ENCODE measurements at places on chromosomes 5 and 9. TPM values are rescaled to one million over a fixed set of nuclear protein-coding genes. Genes with fewer than 3 reads are reported as not detected.
A peak's percentile ranks its signal among the peaks of the same experiment; 100 is the strongest.

The FAM200C gene
- 2.0 TPM for total RNA-seq

DNA sequence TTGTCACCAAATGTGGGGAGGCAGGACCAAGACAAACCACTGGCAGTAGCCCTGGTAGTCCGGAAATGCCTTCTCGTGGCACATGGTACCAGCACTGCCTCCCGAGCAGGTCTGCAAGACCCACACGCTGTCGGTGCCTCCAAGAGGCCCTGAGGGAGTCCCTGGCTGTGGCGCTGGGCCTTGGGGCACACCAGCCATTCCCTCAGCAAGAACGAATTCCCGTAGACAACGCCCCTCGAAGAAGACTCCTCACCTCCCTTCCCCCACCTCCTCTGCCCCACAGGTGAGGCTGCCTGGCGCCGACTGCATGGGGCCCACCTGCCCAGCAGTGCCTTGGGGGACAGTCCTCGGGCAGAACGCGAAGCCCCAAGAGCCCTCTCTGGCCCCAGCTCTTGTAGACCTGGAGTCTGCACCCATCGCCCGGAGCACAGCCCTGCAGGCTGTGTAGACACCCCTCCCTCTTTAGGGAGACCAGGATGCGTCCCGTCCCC, 56.0 kb downstream of the EXD3 start:
- no peaks in the 10 kb centered on the region for H3K27me3 ChIP-seq
- no peak overlapping the region for H3K4me3 ChIP-seq
- DNase-seq = no peak
- H3K36me3 ChIP-seq = no peaks in the 10 kb centered on the region
- no peak overlapping the region for H3K27ac ChIP-seq

DNA sequence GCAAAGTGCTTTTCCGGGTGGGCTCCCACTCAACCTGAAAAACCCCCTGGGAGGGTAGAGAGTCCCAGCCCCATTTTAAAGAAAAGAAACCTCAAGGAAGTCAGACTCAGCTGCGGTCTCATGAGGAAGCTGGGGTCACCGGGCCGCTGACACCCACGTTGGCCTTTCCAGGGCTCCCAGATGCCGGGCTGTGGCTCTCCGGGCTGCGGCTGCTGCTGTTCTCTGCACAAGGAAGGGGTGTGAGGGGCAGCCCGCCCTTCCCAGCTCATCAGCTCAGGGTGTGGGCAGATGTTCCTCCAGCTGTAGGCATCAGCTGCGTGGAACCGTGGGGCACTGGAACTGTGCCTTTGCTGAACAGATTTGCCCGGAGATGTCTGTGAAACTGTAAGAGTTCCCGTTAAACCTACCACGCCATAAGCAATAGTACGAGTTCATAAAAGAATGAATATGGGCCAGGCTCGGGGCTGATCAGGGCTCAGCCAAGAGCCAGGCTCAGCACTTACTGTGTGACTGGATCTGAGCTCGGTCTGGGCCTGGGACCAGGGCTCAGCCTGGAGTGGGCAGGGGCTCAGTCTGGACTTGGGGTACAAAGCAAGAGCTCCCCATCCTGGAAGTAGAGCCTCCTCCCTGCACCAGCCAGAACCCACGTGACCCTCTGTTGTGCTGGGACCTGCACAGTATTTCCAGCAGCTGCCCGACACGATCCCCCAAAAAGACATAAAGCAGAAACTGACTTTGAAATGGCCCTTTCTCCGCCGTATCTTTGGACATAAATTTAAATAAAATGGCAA, 130.2 kb upstream of the PPP1R26 start:
- H3K4me3 ChIP-seq = no peak overlapping the region
- peaks cover 3% of the 10 kb centered on the region for H3K27me3 ChIP-seq
- H3K27ac ChIP-seq = no peak overlapping the region
- no peaks in the 10 kb centered on the region for H3K36me3 ChIP-seq

- H3K4me3 ChIP-seq = no peak overlapping the region
- no peaks in the 10 kb centered on the region for H3K27me3 ChIP-seq
- no peak for DNase-seq
- peaks cover 21% of the 10 kb centered on the region for H3K36me3 ChIP-seq
Measured at GRCh38 chr5:172211676-172212075, 17.7 kb downstream of the EFCAB9 start.

- DNase-seq = no peak
- peak within 1 kb of the TSS; percentile 28 for H3K4me3 ChIP-seq
- no peaks in the 10 kb centered on the region for H3K27me3 ChIP-seq
- no peaks in the 10 kb centered on the region for H3K36me3 ChIP-seq
Measured at GRCh38 chr5:191036-191948, at the start of gene LRRC14B. Gene LRRC14B (plus strand): TSS chr5:191495. CDS start chr5:191539, 44 bp downstream.

DNA sequence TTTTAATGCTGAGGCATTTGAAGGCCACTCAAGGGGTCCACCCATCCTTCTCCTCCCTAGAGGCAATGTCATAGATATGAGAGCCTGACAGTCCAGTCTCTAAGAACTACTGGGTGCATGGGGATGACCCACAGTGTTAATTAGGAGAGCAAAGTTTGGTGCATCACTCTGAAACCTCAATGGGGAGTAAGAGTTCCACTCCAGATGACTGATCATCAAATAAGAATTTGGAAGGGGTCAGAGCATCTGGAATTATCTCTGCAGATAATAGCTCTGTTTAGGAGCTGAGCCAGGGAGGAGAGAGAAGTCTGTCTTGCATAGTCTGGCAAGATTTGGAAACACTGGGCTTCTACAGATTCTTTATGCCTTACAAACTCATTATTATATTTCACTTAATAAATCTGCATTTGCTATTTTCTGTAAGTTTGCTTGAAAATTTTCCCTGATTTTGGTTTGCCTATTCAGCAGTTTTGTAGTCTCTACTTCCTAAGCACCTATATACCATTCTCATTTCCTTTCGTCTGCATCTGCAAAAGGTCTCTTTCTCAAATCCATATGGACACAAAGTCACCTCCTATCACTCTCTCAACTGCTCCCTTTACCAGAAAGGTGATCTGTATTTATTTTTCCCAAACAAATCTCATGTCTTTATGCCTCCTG, 27.7 kb downstream of the FGF10 start:
- no peak overlapping the region for H3K4me3 ChIP-seq
- H3K27ac ChIP-seq = no peak overlapping the region
- DNase-seq = no peak
- H3K4me1 ChIP-seq = no peaks in the 10 kb centered on the region
- H3K36me3 ChIP-seq = no peaks in the 10 kb centered on the region

- H3K4me3 ChIP-seq = no peak overlapping the region
- H3K4me1 ChIP-seq = peaks cover 20% of the 10 kb centered on the region
- no peaks in the 10 kb centered on the region for H3K27me3 ChIP-seq
- DNase-seq = no peak
- H3K27ac ChIP-seq = no peak overlapping the region
Measured at GRCh38 chr9:93123561-93124283, 10.3 kb downstream of the NINJ1 start.

DNA sequence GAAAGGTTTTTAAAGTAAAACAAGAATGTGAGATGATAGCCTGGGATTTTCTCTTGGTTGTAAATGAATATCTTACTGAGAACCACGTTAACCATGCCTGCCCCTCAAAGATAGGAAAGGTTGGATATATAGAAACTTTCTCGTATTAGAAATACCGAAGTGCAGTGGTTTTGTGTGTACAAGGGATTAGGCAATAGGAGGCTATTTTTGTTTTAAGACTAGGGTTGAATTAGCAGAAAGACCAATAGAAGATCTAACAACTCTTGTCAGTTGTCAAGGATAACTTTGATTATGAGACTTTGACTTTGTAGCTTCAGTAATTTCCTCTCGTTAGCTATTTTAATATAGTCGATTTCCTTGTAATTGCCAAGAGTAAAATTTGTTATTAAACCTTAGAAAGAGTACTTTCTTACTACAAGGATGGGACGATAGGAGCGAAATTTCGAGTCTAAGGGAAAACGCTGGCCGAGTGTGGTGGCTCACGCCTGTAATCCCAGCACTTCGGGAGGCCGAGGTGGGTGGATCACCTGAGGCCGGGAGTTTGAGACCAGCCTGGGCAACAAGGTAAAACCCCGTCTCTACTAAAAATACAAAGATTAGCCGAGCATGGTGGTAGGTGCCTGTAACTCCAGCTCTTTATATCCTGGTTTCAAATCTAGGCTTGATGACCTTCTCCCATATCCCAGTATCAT, 838 bp downstream of the POLK start:
- no peaks in the 10 kb centered on the region for H3K27me3 ChIP-seq
- 0 out of 2 replicates have a peak, but pooled peaks cover 3% of the 10 kb centered on the region for H3K4me1 ChIP-seq
- peak overlapping the region; percentile 95 for H3K27ac ChIP-seq
- peak overlapping the region; percentile 79 for H3K4me3 ChIP-seq
- no peaks in the 10 kb centered on the region for H3K36me3 ChIP-seq

The CEL gene
- total RNA-seq = 4.1 TPM

GRCh38 chr9:75851917-75852316, 38.6 kb upstream of the PCSK5 start:
- no peaks in the 10 kb centered on the region for H3K27me3 ChIP-seq
- H3K27ac ChIP-seq = no peak overlapping the region
- no peak overlapping the region for H3K4me3 ChIP-seq
- DNase-seq = no peak

- H3K27ac ChIP-seq = no peak overlapping the region
- no peaks in the 10 kb centered on the region for H3K27me3 ChIP-seq
- DNase-seq = no peak
- H3K36me3 ChIP-seq = no peaks in the 10 kb centered on the region
Measured at GRCh38 chr5:165981671-165982070, 2309.8 kb upstream of the WWC1 start.

The ZNF354C gene
- not detected for total RNA-seq

DNA sequence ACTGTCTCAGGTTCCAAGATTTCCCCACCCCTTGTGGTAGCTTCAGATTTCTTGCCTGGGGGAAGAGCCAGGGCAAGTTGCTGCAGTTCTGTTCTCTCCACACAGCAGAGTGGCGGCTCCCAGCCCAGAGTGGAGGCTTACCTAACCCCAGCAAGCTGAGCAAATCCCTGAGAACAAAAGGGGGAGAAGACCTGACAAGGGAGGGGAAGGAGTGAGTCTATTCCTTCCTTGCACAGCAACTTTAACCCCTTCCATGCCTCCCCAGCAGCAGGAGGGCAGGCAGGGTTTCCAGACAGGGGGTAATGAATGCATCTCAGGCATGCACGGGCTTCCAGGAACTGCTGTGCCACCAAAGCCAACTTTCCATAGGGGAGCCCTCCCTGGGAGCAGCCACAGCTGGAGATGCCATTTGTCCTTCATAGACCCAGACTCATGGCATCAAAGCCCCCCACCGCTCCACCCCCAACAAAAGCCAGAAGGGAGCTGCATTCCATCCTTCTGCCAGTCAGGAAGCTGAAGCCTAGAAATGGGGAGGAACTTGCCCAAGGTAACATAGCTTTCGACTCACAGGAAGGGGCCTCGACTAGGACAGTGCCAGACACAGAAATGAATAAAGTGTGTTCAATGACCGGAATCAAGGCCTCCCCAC, 28.8 kb upstream of the FAT2 start:
- no peak overlapping the region for H3K27ac ChIP-seq
- H3K4me3 ChIP-seq = no peak overlapping the region
- DNase-seq = no peak

The PRUNE2 gene
- total RNA-seq = 0.61 TPM

GRCh38 chr5:93807846-93808245, 66.4 kb upstream of the POU5F2 start:
- DNase-seq = no peak
- H3K27ac ChIP-seq = no peak overlapping the region
- H3K36me3 ChIP-seq = no peaks in the 10 kb centered on the region
- H3K4me3 ChIP-seq = no peak overlapping the region
- no peaks in the 10 kb centered on the region for H3K4me1 ChIP-seq
- no peaks in the 10 kb centered on the region for H3K27me3 ChIP-seq

DNA sequence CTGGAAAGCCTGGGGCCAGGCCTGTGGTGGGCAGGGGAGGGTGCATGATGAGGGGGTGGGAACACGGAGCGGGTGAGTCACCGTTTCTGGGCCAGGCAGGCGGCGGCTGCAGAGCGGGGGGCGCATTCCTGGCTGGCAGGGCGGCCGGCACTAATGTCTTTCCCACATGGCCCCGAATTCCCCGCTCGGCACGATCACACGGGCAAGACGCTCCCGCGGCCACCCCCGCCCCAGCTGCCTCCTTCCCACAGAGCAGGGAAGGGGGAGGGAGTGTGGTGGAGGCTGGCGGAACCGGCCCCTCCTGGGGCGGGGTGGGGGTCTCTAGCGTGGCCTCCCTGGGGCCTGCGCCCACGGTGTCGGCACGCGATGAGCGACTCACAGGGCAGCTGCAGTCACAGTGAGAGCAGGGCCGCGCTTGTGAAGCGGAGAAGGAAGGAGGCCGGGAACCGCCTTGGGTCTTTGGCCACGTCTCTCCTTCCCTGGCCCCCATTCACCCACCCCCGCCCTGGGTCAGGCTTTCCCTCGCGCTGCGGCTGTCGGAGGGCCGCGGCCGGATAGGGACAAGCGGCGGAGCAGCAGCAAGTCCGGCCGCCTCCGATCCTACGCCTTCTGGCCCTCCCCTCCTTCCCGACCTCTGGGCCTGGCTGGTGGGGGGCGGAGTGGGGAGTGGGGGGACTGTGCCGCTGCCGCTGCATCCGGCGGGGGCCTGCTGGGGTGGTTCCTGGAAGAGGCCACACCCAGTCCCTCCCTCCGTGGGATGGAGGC, 48.9 kb downstream of the CXXC5 start:
- peaks cover 12% of the 10 kb centered on the region for H3K4me1 ChIP-seq
- 0 out of 2 replicates have a peak overlapping the region, but pooled peaks have one; percentile 17 for H3K4me3 ChIP-seq
- DNase-seq = no peak
- no peaks in the 10 kb centered on the region for H3K36me3 ChIP-seq
- no peaks in the 10 kb centered on the region for H3K27me3 ChIP-seq

GRCh38 chr5:80936881-80937280, 23.3 kb upstream of the RASGRF2 start:
- no peak for DNase-seq
- H3K27ac ChIP-seq = no peak overlapping the region
- no peaks in the 10 kb centered on the region for H3K27me3 ChIP-seq
- no peak overlapping the region for H3K4me3 ChIP-seq
- no peaks in the 10 kb centered on the region for H3K36me3 ChIP-seq
- H3K4me1 ChIP-seq = no peaks in the 10 kb centered on the region

The SPATA31D3 gene
- not detected for total RNA-seq

GRCh38 chr5:171415115-171415730, 4.2 kb upstream of the FGF18 start:
- H3K27me3 ChIP-seq = 0 out of 2 replicates have a peak, but pooled peaks cover under 1% of the 10 kb centered on the region

The CCDC192 gene
- not detected for total RNA-seq

- H3K4me1 ChIP-seq = no peaks in the 10 kb centered on the region
- no peaks in the 10 kb centered on the region for H3K36me3 ChIP-seq
- no peaks in the 10 kb centered on the region for H3K27me3 ChIP-seq
Measured at GRCh38 chr9:111282845-111283244, 47.2 kb downstream of the OR2K2 start.

DNA sequence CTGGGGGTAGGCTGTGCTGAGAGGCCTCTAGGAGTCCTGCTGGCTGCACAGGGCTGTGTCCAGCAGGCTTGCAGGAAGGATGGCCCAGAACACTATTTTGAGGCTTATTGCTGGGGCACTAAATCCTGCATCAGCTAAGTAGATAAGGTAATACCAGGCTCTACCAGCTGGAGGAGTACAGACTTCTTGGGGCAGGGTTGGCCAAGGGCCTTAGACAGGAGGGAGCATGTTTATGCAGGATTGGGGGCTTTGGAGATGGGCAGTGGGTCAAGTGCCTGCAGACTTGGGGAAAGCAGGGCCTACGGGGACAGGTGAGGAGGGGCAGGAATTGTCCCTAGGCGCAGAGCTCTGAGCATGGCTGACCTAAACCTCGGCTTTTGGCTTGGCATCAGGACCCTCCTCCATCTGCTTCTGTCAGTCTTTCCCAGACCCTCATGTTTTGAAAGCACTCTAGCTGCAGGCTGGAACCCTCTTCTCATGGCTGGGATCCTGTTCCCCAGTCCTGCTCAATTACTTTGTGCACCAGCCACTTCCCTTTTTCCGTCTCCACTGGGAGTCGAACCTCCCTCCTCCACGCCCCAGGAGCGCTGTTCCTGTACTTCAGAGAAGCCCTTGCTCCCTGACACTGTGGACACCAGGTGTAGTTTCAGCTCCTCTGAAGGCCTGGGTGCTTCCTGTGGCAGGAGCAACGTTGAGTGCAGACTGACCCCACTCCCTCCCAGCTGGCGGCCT, 61.0 kb upstream of the SPTLC1 start:
- peaks cover 19% of the 10 kb centered on the region for H3K4me1 ChIP-seq
- H3K27me3 ChIP-seq = no peaks in the 10 kb centered on the region
- DNase-seq = no peak
- H3K4me3 ChIP-seq = no peak overlapping the region

Measured in GM12878 (cell line).